ENCODE measurements at places on chromosomes 1 and 21. TPM values are rescaled to one million over a fixed set of nuclear protein-coding genes. Genes with fewer than 3 reads are reported as not detected.

DNA sequence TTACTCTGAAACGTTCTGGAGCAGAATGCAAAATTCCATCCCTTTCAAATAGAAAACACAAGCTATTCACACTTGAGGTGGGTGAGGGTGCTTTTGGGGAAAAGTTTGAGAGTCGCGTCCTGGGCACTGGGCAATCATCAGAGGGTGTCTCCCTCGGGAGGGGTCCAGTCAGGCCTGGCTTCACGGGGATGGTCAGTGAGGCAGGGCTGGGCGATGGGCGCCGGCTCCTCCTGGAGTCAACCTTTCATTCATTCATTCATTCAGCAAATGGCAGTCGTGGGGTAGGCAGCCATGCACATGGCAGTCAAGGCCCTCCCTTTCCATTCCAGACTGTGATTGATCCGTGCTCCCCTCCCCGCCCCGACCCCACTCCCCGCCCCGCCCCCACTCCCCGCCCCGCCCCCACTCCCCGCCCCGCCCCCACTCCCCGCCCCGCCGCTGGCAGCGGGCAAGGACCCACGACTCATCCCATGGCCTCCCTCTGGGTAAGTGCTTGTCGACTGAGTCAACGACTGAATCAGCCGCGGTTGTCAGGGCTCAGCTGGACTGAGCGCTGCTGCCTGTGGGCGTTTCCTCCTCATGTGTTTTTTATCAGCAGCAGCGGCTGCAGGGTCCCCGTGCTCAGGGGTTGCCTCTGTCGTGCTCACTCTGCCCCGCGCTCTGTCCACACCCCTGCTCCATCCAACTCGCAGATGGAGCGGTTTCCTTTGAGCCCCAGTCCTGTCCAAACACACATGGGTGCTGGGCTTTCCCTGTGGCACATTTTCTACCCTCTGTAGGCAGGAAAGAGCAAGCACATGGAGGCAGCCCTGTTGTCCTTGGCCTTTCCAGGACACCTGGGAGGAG lies 12.5 kb upstream of the SPSB1 start:
- no peak for DNase-seq
- no peaks in the 10 kb centered on the region for H3K36me3 ChIP-seq

AGT gene
- not detected for total RNA-seq

- peaks cover 71% of the 10 kb centered on the region for H3K4me1 ChIP-seq
- H3K27me3 ChIP-seq = no peaks in the 10 kb centered on the region
- peaks cover 43% of the 10 kb centered on the region for H3K36me3 ChIP-seq
- H3K27ac ChIP-seq = peak overlapping the region; percentile 90
Observed at GRCh38 chr1:206581571-206581981, 30.7 kb downstream of the EIF2D start.

RIPPLY3 gene
- total RNA-seq = 0.15 TPM

- no peaks in the 10 kb centered on the region for H3K27me3 ChIP-seq
- no peaks in the 10 kb centered on the region for H3K36me3 ChIP-seq
- no peak for DNase-seq
- no peak overlapping the region for H3K4me3 ChIP-seq
- H3K27ac ChIP-seq = no peak overlapping the region
Observed at GRCh38 chr1:8004803-8005573, 21.1 kb downstream of the ERRFI1 start.

DNA sequence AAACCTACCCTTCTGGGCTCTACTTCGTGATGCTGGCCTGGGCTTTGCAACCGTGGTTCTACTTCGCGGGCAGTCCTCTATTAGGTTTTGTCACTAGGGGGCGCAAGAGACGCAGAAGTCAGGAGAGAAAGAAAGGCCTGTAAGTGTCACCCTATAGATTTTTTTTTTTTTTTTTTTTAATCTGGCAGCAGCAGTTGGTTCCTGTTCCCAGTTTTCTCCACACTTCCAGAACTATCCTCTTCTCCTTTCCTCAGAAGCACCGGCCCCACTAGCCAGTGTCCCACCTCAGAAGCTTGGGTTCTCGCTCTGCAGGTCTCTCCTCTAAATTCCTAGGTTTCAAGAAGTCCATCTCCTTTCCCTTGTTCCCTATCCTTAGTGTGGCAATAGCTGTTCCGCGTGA lies 9.1 kb upstream of the LCE2D start:
- no peaks in the 10 kb centered on the region for H3K27me3 ChIP-seq
- H3K4me1 ChIP-seq = no peaks in the 10 kb centered on the region
- H3K4me3 ChIP-seq = no peak overlapping the region
- H3K27ac ChIP-seq = no peak overlapping the region
- DNase-seq = peak; percentile 26
- H3K36me3 ChIP-seq = no peaks in the 10 kb centered on the region

- no peak for DNase-seq
- no peaks in the 10 kb centered on the region for H3K27me3 ChIP-seq
- no peak overlapping the region for H3K4me3 ChIP-seq
- no peaks in the 10 kb centered on the region for H3K36me3 ChIP-seq
Observed at GRCh38 chr21:45763074-45763473, 119.5 kb downstream of the PCBP3 start.

GRCh38 chr1:150558761-150559655 lies 9.8 kb downstream of the ADAMTSL4 start:
- no peak for DNase-seq
- H3K4me1 ChIP-seq = peaks cover 27% of the 10 kb centered on the region
- no peak overlapping the region for H3K27ac ChIP-seq
- no peak overlapping the region for H3K4me3 ChIP-seq

GRCh38 chr1:72230746-72231145 lies 51.6 kb downstream of the NEGR1 start:
- no peaks in the 10 kb centered on the region for H3K36me3 ChIP-seq
- no peak for DNase-seq

DNA sequence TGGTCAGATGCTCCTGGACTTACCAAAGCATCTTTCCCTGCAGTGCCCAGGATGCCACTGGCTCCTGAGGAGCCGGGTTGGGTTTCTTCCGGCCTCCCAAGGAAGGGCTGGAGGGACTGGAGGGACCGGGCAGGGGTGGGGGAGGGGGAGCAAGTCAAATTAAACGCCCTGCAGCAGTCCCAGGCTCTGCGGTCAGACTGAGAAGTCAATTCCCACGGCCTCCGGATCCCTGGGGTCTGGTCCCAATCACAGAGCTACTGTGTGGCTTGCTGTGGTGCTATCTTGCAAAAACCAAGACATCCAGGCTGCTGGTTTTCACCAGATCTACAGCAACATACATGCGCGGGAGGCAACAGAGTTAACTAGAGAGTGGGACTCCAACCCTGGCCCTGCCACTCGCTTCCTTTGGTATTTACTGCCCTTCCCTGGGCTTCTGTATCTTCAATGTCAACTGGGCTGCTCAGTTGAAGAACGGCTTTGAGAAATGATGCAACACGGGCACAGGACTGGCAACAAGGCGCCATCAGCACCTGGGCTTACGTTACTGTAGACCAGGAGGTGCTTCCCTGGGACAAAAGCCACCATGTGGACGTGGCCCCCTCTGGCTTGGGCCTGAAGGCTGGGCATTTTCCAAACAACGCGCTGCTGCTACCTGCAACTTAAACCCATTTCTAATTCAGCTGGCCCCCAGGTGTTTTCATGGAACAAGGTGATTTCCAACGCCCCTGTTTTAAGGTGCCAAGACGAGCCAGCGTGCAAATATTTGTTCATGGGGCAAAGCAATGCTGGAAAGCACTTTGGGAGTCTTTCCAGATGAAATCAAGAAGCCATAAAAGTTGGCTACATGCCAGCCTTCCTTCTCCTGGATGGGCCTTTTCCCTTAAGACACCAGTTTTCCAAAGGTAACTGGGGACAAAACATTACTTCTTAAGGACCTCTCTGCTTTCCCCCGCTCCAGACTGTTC lies 11.5 kb downstream of the RCC2 start:
- DNase-seq = no peak
- no peaks in the 10 kb centered on the region for H3K4me1 ChIP-seq
- no peak overlapping the region for H3K4me3 ChIP-seq
- no peaks in the 10 kb centered on the region for H3K27me3 ChIP-seq
- peaks cover 75% of the 10 kb centered on the region for H3K36me3 ChIP-seq

DNA sequence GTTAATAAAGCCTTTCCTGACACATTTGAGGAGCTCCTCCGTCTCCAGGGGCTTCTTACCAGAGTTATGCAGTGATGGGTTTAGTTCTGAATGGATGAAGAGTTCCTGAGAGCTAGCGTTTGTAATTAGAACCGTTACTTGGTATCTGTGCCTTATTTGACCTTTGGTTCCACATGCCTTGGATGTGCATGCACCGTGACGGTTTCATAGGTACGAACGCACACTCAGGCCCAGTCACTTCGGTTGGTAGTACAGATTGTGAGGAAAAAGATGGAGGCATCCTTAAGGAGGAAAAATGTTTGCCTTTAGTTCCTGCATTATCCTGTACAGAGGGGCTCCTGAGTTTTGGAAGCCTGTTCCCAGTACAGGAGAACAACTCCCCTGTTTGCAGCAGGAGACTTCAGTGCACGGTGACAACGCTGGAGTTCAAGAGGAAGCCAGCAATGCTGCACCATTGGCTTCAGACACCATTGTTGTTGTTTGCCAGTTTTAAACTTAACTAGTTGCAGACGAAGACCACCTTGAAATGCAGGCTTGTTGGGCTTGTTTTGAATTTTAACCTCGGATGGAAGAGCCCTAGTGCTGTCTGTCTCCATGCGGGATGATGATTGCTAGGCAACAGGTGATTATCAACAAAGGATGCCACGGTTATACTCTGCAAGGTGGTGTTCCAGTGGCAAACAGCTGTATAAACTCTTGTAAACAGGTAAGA lies 8.2 kb downstream of the RBM15 start:
- no peak overlapping the region for H3K27ac ChIP-seq
- H3K4me3 ChIP-seq = no peak overlapping the region
- no peak for DNase-seq
- H3K27me3 ChIP-seq = no peaks in the 10 kb centered on the region

- H3K4me3 ChIP-seq = no peak overlapping the region
- no peak for DNase-seq
- no peaks in the 10 kb centered on the region for H3K36me3 ChIP-seq
- H3K4me1 ChIP-seq = no peaks in the 10 kb centered on the region
Observed at GRCh38 chr21:29718081-29718815, 221.5 kb downstream of the GRIK1 start.

DNA sequence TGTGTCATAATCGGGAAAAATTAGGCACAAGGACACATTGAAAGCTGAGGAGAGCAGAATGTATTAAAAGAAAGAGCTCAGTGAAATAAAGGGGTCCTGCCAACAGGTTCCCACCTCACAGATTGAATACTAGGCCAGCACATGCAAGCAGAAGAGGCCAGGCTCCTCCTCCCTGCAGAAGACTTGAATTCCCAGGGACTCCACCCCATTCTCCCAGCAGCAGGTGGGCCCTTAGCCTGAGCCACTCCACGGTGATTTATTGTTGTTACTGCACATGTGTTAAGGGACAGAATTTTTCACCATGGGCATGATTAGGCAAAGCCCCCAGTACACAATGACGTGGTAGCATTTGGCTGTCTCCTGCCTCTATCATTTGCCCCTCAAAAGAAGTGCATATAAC lies 1844.7 kb downstream of the NCAM2 start:
- no peaks in the 10 kb centered on the region for H3K36me3 ChIP-seq
- no peak for DNase-seq
- H3K27ac ChIP-seq = no peak overlapping the region
- H3K4me1 ChIP-seq = no peaks in the 10 kb centered on the region

DNA sequence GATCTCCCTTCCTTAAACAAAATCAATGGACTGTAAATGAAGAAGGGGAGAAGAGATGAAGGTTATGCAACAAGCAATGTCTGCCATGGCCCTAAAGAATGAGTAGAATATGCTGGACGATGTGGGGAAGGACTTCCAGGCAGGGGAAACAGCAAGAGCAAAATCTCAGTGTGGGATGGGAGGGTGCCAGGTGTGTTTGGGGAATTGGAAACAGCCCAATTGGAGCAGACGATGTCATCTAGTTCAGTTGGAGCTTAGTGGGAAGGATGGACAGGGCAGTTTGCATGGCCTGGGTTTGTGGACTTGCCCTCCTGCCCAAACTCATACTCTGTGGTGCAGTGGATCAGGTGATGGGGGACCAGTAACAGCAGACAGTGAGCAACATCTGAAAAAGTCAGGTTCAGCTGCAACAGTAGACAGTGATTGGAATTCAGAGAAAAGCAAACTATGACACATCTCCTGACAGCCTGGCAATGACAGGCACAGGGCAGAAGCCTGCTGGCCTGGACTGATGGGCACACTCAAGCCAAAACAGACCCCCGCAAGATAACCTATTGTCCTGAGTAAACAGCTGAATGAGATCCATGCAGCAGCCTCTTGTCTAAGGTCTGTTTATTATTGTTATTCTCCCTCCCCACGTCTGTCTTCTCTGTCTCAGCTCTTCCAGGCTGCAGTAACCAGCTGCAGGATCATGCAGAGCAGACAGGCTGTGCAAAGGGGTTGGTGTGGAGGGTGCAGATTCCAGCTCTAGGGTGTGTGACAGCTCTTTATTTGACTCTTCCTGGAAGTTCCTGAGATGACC lies 50.5 kb upstream of the PRELP start:
- H3K27ac ChIP-seq = no peak overlapping the region
- no peak overlapping the region for H3K4me3 ChIP-seq
- DNase-seq = no peak
- H3K36me3 ChIP-seq = no peaks in the 10 kb centered on the region
- H3K4me1 ChIP-seq = no peaks in the 10 kb centered on the region
- no peaks in the 10 kb centered on the region for H3K27me3 ChIP-seq

PDC gene
- total RNA-seq = not detected

ICOSLG gene
- total RNA-seq = 4.9 TPM

SLAMF1 gene
- total RNA-seq = 22.9 TPM

GRCh38 chr1:185074307-185074706 lies 28.9 kb downstream of the RNF2 start:
- H3K36me3 ChIP-seq = no peaks in the 10 kb centered on the region
- no peaks in the 10 kb centered on the region for H3K27me3 ChIP-seq
- no peaks in the 10 kb centered on the region for H3K4me1 ChIP-seq
- no peak overlapping the region for H3K4me3 ChIP-seq
- H3K27ac ChIP-seq = no peak overlapping the region

DNA sequence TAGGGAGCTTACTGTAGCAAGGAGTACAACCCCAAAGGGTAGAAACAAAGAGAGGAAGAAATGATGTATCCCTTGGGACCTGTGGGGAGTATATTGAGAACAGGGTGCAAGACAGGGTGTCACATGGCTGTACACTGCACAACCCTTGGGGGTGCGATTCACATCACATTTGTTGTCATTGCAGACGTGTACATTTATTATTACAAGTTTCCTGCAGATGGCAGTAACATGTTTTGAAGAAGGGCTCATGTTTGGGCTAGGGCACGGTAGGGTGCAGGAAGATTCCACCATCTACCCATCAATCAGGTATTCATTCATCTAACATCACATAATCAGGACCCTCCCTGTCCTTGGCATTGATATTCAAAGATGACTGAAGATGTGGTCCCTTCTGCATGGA lies 62.5 kb downstream of the NDUFS5 start:
- no peaks in the 10 kb centered on the region for H3K4me1 ChIP-seq
- no peaks in the 10 kb centered on the region for H3K36me3 ChIP-seq
- H3K27me3 ChIP-seq = no peaks in the 10 kb centered on the region

MLLT11 gene
- 4.6 TPM for total RNA-seq

VASH2 gene
- 0.73 TPM for total RNA-seq

TMEM61 gene
- total RNA-seq = not detected

GRCh38 chr1:45820173-45820572 lies 16.8 kb downstream of the MAST2 start:
- no peaks in the 10 kb centered on the region for H3K27me3 ChIP-seq
- H3K36me3 ChIP-seq = no peaks in the 10 kb centered on the region
- H3K27ac ChIP-seq = no peak overlapping the region
- no peak overlapping the region for H3K4me3 ChIP-seq
